Liver (tissue), 10 donors: ENCODE measurements at places on chromosomes 12 and 14. TPM values are rescaled to one million over a fixed set of nuclear protein-coding genes. Genes with fewer than 3 reads are reported as not detected.

The ADCY6 gene
- 30.5 TPM for total RNA-seq

The SLC22A17 gene
- 14.6 TPM for total RNA-seq

GRCh38 chr14:38255673-38256532, at the start of gene CLEC14A:
TSS of gene CLEC14A (minus strand) at chr14:38256093. CDS start at chr14:38256022, 71 bp downstream.
- H3K4me3 ChIP-seq, result peak within 1 kb of the TSS; percentile 46
- H3K27me3 ChIP-seq, result peaks cover 5% of the 10 kb centered on the region
- peaks cover 9% of the 10 kb centered on the region for H3K4me1 ChIP-seq
- no peaks in the 10 kb centered on the region for H3K36me3 ChIP-seq

- no peaks in the 10 kb centered on the region for H3K4me1 ChIP-seq
- no peaks in the 10 kb centered on the region for H3K36me3 ChIP-seq
- H3K27me3 ChIP-seq, result no peaks in the 10 kb centered on the region
- no peak for DNase-seq
- no peak overlapping the region for H3K27ac ChIP-seq
- no peak overlapping the region for H3K4me3 ChIP-seq
Observed at GRCh38 chr12:79381248-79382208, 309.2 kb downstream of the PAWR start.

GRCh38 chr12:94940771-94941170, 62.7 kb downstream of the NDUFA12 start:
- H3K27me3 ChIP-seq, result no peaks in the 10 kb centered on the region
- no peak overlapping the region for H3K4me3 ChIP-seq
- no peaks in the 10 kb centered on the region for H3K36me3 ChIP-seq
- no peak for DNase-seq
- H3K4me1 ChIP-seq, result no peaks in the 10 kb centered on the region

GRCh38 chr12:56541631-56542030, 20.0 kb downstream of the RBMS2 start:
- H3K4me1 ChIP-seq, result no peaks in the 10 kb centered on the region
- H3K36me3 ChIP-seq, result no peaks in the 10 kb centered on the region

DNA sequence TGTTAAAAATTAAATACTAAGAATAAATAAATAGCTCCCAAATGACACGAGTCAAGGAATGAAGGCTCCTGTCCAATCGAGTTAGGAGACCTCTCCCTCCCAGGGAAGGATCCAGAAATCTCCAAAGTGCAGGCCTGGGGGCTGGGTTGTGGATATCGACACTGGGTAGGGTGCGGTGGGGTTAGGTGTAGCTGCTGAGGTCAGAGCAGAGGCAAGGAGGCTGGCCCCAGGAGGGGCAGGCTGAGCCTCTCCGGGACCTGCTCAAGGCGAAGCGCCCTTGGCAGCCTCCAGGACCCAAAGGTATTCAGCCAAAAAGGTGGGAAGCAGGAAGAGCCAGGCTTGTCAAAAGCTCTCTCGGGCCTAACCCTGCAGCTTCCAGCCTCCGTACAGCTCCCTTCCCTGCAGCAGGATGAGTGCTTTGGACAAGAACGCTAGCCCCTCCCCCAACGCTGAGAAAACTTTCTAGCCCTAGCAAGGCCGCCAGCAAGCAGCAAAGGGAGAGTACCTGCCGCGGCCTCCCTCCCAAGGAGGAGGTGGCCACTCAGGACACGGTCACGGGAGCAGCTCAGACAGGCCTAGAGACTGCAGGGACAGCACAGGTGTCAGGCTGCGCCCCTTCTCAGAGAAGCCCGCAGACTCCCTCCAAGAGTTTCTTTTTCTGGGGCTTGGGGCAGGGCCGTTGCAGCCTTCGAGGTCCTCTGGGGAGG, 3.7 kb upstream of the PNMA1 start:
- H3K4me3 ChIP-seq, result no peak overlapping the region
- H3K36me3 ChIP-seq, result peaks cover 51% of the 10 kb centered on the region
- H3K27ac ChIP-seq, result no peak overlapping the region
- H3K4me1 ChIP-seq, result peaks cover 5% of the 10 kb centered on the region
- no peaks in the 10 kb centered on the region for H3K27me3 ChIP-seq
- no peak for DNase-seq

DNA sequence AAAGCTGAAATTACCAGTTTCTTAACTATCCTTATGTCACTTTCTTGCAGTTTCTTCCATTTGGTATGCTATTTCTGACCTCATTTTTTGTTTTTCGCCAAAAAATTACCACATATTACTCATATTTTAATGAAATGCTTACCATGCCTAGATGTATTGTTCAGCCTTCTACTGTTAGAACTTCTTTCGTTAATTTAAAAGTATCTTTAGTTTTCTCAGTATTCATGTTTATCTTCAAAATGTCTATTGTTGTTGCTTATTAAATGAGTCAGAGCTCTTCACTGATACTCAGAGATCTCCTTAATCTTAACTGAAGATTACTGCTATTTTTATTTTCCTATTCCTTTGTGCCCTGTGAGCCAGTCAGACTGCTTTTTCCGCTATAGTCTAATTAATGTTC, 20.5 kb downstream of the RAP1B start:
- no peak for DNase-seq
- H3K4me1 ChIP-seq, result peaks cover 31% of the 10 kb centered on the region
- H3K27me3 ChIP-seq, result no peaks in the 10 kb centered on the region
- peaks cover 12% of the 10 kb centered on the region for H3K36me3 ChIP-seq
- H3K4me3 ChIP-seq, result no peak overlapping the region

DNA sequence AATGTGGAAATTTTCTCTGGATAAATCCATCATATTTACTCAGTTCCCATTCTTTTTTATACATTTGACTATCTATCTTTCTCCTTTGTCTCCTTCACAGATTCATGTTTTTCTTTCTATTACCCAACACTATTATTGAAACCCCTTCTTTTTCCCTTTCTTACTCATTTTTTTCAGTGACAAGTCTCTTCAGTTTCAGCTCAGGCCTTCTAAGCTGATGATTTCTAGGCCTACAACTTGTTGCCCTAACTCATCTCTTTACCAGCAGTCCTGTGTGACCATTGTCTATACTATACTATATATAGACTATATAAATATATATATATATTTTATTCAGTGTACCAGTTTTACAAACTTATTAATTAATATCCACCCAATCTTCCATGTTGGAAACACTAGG, 31.8 kb downstream of the SLC16A7 start:
- H3K27ac ChIP-seq, result no peak overlapping the region
- H3K4me1 ChIP-seq, result no peaks in the 10 kb centered on the region
- DNase-seq, result no peak
- no peaks in the 10 kb centered on the region for H3K27me3 ChIP-seq
- H3K36me3 ChIP-seq, result no peaks in the 10 kb centered on the region

- H3K4me3 ChIP-seq, result no peak overlapping the region
- no peak for DNase-seq
- H3K27me3 ChIP-seq, result no peaks in the 10 kb centered on the region
- peaks cover 4% of the 10 kb centered on the region for H3K4me1 ChIP-seq
- no peaks in the 10 kb centered on the region for H3K36me3 ChIP-seq
Observed at GRCh38 chr14:54447231-54447692, 6.1 kb upstream of the CNIH1 start.
